NCI-H1048 (cell line): ENCODE measurements at places on chromosomes 5 and 9.

DNA sequence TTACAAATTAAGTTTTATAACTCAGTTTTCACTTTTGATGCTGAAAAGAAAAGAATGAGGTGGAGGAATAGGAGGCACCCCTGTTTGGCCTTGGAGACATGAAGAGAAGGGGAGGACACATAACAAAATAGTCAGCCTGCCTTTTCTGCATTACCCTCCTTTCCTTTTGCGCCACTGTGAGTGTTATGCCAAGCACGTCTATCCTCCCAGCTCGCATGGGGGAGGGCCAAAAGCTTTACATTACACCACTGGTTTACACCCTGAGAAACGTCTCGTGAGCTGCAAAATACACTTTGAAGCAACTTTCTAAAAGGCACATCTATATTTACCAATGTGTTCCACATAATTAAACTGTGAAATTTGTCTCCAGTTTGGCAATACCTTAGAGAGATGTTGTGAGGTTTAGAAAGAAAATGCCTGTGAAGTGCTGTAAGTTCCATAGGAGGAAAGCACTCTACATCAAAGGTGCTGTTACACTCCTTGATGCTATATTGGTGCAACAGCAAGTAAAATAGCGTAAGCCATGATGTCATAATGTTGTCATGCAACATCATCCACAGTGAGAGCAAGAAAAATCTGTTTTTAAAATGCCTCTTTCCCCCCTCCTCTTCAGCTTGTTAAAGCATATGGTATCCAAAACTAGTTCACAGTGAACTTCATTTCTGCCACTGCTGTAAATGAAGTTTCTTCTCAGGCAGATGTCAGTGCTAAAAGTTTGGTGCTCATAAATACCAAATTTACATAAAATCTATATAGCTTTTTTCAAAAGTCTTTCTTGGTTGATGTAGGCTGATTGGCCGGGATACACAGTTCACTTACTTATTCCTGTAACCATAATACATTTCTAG lies 50.3 kb downstream of the CETN3 start:
- DNase-seq = no peak

DNA sequence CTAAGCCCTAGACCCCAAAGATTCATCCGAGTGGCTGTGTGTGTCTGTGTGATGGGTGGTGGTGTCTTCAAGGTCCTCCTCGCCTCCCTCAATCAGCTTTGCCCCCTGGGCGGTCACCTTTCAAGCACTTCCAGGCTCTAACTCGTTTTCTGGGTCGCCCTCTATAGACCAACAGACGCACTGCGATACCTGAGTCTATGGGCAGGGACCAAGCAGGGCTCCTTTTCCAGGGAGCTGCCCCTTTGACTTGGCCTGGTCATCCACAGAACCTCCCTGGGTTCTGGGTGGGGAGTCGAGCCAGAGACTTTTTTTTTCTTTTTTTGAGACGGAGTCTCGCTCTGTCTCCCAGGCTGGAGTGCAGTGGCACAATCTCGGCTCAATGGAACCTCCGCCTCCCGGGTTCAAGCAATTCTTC lies 1.1 kb downstream of the SLC27A4 start:
- no peak for DNase-seq

- no peak for DNase-seq
Observed at GRCh38 chr5:173320259-173320658, 8.0 kb downstream of the STC2 start.

- no peak for DNase-seq
Observed at GRCh38 chr5:22947921-22948320, 94.8 kb upstream of the CDH12 start.

GRCh38 chr9:80059979-80060378 lies 488.2 kb downstream of the TLE4 start:
- no peak for DNase-seq

GRCh38 chr9:7237473-7238246 lies 479.9 kb downstream of the KDM4C start:
- DNase-seq = no peak
